ENCODE measurements at places on chromosomes 5 and 9.

GRCh38 chr5:1004461-1005248 is 3.9 kb upstream of the NKD2 start:
- no peak for DNase-seq

- no peak for DNase-seq
These were observed 291.9 kb downstream of the FBXL7 start for GRCh38 chr5:15791859-15792258.

DNA sequence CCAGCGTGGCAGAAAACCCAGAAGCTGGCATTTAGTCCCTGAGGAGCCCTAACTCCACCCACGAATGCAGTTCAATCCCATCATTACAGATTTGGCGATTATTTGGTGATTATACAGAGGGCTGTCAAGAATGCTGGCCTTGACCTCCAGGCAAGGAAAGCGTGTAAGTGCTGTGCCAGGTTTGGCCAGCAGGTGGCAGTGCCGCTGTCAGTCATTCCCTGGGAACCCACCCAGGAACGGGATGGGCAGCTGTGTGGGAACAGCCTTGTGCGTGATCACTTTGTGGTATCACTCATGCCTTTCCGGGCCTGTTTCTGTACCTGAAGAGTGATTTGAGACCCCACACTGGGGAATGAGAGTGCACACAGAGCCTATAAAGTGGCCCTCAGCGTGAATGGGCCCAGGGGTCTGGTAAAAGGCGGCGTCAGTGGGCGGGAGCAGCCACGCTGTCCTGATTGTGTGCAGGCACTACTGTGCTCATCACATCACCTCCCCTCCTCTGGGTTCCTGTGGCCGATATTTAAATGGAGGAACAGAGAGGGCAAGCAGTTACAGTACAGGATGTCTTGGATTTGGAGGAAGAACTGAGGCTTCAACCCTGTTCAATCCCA is 215.6 kb downstream of the ROR2 start:
- DNase-seq = peak; percentile 30

GRCh38 chr5:150206098-150206778 is 16.4 kb downstream of the SLC6A7 start:
- no peak for DNase-seq

- DNase-seq = no peak
These were observed 36.3 kb downstream of the CAPSL start for GRCh38 chr5:35902046-35902672.

GRCh38 chr5:72251386-72251785 is 68.7 kb downstream of the MRPS27 start:
- no peak for DNase-seq

GRCh38 chr5:10400831-10401230 is 40.8 kb upstream of the ROPN1L start:
- DNase-seq = no peak

- no peak for DNase-seq
These were observed 84.2 kb downstream of the ESM1 start for GRCh38 chr5:54900984-54901725.

All from stimulated activated CD8-positive, alpha-beta memory T cell treated with anti-CD3 and anti-CD28 coated beads, Interleukin-2, amount 100 ng/mL, for 1 hour (primary cell).